Fibroblast of skin of right quadriceps (primary cell): ENCODE measurements at places on chromosomes 2 and 18.

DNA sequence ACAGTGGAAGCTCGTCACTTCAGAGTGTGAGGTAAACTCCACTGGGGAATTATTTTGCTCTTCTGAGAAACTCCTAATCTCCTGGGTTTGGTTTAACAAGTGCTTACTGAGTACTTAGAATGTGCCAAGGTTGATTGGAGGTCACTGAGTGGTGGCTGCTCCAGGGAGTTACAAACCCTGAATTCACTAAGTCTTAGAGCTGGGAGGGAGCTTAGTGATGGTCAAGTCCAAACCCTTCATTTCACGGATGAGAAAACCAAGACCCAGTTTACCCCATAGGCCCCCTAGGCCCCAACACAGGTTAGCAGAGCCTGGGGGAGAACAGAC lies 52.0 kb downstream of the SLC4A5 start:
- DNase-seq: no peak

DNA sequence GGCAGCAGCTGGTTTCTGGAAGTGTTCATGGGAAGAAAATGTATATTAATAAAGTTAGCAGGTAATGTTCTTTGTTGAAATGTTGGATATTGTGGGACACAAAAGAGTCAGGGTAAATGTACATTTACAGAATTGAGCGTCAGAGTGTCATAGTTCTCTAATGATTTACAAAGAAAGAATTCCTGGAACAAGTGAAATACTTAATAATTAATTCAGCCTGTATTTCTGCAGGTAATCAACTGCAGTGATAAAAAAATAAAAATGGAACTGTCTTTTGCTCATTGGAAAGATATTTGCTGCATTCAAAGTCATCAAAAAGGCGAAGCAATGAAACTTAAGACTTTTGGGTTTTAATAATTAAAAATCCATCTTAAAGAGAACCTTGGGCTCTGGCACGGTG lies 27.4 kb upstream of the PTH2R start:
- DNase-seq: no peak

GRCh38 chr18:59715966-59716369 lies 18.7 kb upstream of the CCBE1 start:
- DNase-seq: peak; percentile 94

- DNase-seq: no peak
These were observed 385.4 kb upstream of the TMEFF2 start for GRCh38 chr2:192579965-192580700.

- DNase-seq: no peak
These were observed 110.6 kb downstream of the MYCN start for GRCh38 chr2:16050908-16051489.

- DNase-seq: no peak
These were observed 693.3 kb upstream of the CDH7 start for GRCh38 chr18:65057439-65058083.

- DNase-seq: no peak
These were observed 72.3 kb upstream of the POMC start for GRCh38 chr2:25240636-25241035.

- no peak for DNase-seq
These were observed 13.3 kb downstream of the MBP start for GRCh38 chr18:77119101-77119850.

DNA sequence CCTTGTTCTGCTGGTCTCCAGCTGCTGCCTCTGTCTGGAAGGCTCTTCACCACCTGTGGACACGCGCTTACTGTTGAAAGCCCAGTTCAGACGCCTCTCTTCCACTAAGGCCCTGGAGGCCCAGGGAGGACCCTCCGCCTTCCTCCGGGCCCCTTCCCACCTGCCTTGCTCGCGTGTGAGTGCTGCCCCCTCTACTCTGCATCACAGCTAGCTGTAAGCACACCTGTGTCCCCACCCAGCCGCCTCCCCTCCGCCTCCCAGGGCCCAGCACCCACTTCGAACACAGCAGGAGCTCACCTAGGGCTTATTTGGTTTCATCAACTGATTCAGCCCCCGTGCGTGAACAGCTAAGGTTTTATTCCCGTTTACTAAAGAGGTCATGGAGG lies 49.7 kb downstream of the KCNF1 start:
- no peak for DNase-seq

DNA sequence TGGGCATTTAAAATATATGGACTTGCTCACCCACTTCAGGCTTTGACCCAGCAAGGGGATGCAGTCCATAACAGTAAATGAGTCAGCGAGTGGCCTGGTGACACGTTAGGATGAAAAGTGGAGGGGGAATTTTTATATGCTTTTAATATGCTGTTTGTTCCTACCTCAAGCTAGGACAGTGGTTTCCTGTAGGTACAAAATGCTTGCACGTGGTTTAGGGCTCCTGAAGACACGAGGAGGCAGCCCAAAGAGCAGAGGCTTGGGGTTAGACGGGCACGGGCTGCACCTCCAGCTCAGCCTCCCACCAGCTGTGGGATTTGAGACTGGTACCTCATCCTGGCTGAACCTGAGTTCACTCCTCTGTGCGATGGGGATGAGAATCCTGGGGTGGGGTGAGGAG lies 306.2 kb upstream of the CXCR4 start:
- DNase-seq: no peak

GRCh38 chr18:48809365-48809764 lies 141.4 kb downstream of the SMAD7 start:
- DNase-seq: no peak

- no peak for DNase-seq
These were observed 3.9 kb upstream of the FSIP2 start for GRCh38 chr2:185734658-185735057.

GRCh38 chr2:136247204-136247950 lies 129.4 kb upstream of the CXCR4 start:
- no peak for DNase-seq

GRCh38 chr2:155301221-155301620 lies 602.7 kb downstream of the KCNJ3 start:
- DNase-seq: no peak

DNA sequence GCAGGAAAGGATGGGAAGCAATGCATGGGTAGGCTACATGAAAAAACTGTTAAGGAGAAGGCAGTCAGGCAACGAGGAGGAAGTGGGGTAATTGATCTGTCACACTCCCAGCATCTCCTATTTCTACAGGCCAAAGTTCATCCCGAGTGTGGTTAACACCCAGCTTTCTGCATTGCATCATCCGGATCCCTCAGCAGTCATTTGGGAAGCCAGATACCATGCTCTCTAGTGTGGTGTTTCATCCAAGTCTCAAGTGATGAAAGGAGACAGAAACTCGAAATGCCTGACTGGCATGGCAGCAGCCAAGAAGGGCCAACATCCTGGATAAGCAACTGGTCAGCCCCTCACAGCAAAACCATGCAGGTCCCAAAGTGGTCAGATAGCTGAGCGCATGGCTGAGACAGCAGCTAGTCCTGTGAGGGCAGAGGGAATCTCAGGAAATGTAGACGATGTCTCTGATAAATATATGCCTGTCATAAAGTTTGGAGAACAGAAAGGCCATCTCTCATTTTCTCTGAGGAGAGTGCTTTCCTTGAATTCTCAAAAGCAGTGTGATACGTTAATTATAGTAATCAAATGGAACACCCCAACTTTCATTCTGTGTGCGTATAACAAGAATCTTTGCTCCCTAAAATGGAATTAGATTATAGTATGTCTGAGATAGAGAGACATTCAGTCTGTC lies 24.8 kb upstream of the HNRNPA3 start:
- peak; percentile 85 for DNase-seq

- no peak for DNase-seq
These were observed 251.7 kb upstream of the SIX2 start for GRCh38 chr2:45260946-45261345.

DNA sequence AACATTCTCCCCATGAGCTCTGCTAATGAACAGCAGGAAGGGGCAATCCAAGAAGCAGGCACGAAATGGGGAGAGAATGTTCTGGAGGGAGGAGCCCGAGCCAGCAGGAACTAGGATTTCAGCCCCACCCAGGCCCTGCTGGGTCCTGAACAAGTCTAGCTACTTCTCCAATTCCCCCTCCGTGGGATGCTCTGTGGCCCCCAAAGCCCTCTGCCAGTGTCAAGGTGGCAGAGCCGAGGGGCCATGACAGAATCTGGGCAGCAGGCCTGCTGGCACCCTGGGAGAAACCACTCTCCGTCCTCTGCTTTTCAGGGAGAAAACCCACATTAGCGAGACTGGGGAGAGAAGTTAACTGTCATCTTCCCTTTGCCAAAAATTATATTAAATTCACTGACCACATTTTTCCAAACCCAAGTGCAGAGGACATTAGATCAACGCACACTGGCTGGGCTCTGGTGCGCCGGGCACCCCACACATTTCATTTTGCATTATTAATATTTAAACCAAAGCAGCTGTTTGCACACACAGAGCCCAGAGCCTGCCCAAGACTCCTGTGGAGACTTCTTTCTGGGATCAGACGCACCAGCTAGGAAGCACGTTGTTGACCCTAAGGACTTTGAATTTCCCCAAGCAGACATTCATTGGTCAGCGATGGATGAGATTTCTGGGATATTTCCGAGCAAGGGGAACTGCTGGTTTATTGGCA lies 80.2 kb upstream of the PKDCC start:
- no peak for DNase-seq

- DNase-seq: no peak
These were observed 828.6 kb downstream of the TRIB2 start for GRCh38 chr2:13545320-13545719.

GRCh38 chr2:165697748-165698443 lies 96.2 kb downstream of the GALNT3 start:
- no peak for DNase-seq

- DNase-seq: no peak
These were observed 114.3 kb upstream of the SLC66A3 start for GRCh38 chr2:11040992-11041391.

- DNase-seq: peak; percentile 9
These were observed 221.5 kb upstream of the NCKAP5 start for GRCh38 chr2:133789743-133790142.

GRCh38 chr2:64404743-64405142 lies 49.2 kb upstream of the LGALSL start:
- DNase-seq: no peak

- DNase-seq: no peak
These were observed 301.4 kb downstream of the GALR1 start for GRCh38 chr18:77551055-77551454.

GRCh38 chr2:158740127-158740526 lies 55.0 kb upstream of the DAPL1 start:
- DNase-seq: no peak
